MV-4-11 (cell line): ENCODE measurements at places on chromosomes 7 and 10.

DNA sequence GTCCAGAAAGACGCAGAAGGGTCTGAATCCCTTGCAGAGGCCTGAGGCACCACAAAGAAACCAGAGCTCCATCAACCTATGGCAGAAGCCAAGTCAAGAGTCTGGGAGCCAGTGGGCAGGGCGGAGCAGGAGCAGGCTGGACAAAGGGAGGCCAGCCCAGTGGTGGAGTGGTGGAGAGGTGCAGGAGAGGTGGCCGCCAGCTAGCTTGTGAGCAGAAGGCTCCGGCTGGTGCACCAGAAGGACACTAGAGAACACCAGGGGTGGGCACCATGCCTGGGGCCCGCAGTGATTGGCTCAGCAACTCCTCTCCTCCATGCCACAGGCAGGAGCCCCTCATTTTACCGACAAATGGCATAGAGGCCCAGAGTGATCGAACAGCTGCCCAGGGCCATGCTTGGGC, 186.6 kb downstream of the GRID1 start:
- DNase-seq, result no peak

DNA sequence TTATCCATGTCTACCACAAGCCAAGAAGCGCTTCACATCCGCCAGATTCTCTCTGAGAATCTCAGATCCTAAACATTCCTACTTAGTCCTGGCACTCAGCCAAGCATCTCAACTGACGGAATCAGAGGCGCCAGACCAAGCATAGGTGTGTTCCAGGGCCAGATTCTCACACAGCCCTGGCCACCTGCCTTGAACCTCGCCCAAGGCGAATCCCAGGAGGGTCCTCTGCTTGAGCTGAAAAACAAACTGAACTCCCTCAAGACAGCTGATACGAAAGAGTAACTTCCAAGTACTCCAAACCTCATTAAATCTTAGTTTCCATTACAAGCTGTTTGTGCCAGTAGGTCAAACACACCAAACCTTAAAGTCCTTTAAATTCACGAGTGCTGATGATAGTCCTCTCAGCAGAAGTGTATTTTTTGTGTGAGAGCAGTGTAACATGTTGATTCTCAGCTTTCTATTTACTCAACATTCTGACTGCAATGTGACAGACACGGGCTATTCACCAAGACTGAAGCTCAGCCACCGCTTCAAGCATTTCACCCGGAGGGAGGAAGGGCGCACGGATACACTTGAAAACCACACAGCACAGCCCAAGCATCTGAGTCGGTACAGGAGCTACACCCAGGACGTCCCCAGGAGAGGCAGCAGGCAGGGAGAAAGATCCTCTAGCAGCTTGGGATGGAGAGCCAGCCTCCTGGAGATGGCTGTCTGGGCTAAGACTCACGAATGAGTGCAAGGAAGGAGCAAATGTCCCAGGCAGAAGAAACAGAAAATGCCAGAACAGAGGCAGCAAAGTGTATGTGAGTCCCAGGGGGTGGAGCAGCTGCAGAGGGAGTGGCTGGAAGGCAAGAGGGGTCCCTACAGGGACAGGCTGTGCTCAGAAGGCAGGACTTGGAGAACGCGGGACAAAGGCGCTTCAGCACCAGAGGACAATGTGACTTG, 6.0 kb downstream of the PARD3 start:
- no peak for DNase-seq

- no peak for DNase-seq
Measured at GRCh38 chr7:15845461-15845860, 159.0 kb upstream of the MEOX2 start.

GRCh38 chr10:62243647-62243997, 25.0 kb downstream of the RTKN2 start:
- DNase-seq, result no peak

DNA sequence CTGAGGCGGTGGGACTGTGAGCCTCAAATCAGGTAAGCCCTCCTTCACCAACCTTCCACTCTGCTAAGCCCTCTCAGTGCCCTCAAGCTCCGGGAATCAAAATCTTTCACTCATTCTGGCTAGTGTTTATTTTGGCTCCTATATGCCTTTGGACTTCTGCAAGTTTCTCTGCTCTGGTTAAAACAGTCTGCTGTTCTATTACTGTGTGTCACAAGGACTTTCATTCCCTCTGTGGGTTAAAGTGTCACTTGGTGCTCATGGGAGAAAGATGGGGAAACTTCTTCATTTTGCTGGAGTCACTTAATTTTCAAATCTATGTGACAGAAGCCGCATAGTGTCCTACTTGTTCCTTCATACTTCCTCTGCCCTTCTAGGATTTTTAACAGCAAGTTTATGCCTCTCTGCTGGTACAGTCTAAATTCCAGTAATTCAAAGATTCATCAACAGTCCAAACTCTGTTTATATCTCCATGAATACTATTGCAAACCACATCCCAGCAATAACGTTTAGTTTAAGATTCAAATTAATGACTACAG, 61.3 kb downstream of the CD36 start:
- peak; percentile 25 for DNase-seq

GRCh38 chr7:150947241-150947745, 30.8 kb downstream of the KCNH2 start:
- DNase-seq, result no peak

- DNase-seq, result no peak
Measured at GRCh38 chr7:104192434-104192833, 15.4 kb downstream of the ORC5 start.

DNA sequence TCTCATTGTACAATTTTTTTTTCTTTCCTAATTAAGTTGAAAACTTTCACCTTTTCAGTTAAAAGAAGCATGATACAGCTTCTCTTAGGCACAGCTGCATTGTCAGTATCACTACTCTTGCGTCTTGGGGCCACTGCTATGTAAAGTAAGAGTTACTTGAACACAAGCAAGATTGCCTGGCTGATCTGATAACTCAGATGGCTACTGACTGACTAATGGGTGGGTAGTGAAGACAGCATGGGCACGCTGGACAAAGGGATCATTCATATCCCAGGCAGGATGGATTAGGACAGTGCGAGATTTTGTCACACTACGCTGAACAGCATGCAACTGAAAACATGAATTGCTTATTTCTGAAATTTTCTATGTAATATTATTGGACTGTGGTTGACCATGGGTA, 11.6 kb upstream of the ADAMTS14 start:
- DNase-seq, result no peak

GRCh38 chr7:151385626-151386300, 24.1 kb downstream of the WDR86 start:
- DNase-seq, result no peak

- no peak for DNase-seq
Measured at GRCh38 chr10:132537684-132538001, at the start of gene INPP5A. TSS of gene INPP5A (plus strand) at chr10:132537787. CDS start at chr10:132538097, 310 bp downstream.

DNA sequence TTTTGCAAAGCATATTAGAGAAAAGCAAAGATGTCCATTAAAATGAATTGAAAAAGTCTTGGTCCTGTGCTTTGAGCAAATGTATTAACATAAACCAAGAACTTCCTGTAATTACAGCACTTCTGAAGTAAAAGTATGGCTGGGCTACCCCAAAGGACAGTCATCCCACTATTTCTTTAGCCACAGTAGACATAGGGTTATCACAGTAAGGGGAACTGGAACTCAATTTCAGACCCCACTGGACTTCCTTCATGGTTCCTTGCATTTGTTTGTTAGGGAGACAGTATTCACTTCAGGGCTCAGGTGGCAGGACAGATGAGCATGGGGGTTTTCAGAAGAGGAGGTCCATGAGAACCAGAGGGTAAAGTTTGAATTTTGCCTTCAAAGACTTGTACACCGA, 203.1 kb upstream of the PDE1C start:
- peak; percentile 70 for DNase-seq

DNA sequence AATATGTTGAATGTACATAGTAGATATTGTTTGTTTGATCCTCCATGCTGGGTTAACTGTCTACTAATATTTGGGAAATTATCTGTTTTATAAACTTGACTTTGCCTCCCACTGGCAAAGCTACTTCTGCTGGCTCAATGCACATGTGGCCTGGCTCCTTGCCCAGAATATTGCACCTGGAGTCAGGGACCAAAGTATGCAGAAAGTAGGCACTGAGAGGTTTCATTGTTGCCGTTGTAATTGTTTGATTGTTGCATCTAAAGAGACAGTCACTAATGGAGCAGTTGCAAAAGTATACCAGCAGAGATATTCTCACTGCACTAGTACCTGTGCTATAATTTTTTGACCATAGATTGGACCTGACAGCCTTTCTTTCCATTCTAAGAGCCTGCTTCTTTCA, 137.8 kb upstream of the CNTNAP2 start:
- no peak for DNase-seq

- DNase-seq, result peak; percentile 77
Measured at GRCh38 chr10:1824928-1825327, 87.6 kb upstream of the ADARB2 start.

DNA sequence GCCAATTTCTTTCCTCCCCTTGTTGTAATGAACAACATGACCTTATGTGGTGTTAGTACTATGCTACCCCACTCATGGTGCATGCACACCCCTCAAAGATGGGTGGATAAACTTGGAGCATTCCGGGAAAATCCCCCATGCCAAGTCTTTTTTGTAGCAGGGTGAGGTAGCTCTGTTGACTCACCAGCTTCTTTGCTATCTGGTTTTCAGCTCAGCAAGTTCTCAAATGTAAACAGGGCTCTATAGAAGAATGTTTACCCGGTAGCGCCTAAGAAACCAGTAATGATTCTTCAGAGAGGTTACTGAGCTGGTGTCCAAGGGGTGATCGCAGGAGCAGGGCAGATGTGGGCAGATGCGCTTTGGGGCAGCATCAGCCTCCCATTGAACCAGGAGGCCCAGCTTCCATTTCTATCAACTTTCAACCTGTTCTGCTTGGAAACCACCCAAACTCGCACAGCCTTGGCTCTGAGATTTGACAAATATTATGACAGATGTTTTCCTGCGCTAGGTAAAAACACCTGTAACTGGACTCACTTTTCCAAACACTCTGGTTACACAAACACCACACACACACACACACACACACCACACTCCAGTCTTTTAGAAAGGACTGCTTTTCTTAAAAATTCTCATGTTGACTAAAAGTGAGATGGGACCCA, 87.8 kb downstream of the ZRANB1 start:
- DNase-seq, result no peak

- DNase-seq, result no peak
Measured at GRCh38 chr7:51521054-51521453, 204.4 kb upstream of the COBL start.

GRCh38 chr10:128109707-128110106, 16.5 kb downstream of the MKI67 start:
- no peak for DNase-seq

DNA sequence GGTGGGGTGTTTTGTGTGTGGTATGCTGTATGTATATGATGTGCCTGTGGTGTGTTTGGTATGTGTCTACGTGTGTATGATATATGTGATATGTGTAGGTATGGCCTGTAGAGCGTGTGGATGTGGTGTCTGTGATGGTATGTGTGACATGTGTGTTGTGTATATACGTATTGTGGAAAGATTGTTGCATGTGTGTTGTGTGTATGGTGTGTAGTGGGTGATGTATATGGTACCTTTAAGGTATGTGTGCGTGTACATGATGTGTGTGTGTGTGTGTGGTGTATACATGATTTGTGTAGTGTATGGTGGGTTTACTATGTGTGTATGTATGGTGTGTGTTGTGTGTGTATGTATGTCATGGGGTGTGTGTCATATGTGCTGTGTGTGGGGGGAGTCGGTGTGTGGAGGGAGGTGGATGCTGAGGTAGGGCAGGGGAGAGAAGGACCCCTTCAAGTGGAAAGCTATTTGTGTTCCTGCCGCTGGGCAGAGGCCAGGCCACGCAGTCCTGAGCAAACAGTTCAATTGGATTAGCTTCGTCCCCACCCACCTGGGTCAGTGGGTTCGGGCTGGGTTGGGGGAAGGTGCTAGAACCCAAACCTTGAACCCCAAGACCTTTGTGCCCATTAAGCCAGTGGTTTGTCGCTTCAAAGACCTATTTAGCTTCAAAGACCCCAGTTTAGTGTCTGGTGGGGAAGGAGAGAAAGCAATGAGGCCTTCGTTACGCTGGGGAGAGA, 1.9 kb upstream of the TRPV6 start:
- no peak for DNase-seq

DNA sequence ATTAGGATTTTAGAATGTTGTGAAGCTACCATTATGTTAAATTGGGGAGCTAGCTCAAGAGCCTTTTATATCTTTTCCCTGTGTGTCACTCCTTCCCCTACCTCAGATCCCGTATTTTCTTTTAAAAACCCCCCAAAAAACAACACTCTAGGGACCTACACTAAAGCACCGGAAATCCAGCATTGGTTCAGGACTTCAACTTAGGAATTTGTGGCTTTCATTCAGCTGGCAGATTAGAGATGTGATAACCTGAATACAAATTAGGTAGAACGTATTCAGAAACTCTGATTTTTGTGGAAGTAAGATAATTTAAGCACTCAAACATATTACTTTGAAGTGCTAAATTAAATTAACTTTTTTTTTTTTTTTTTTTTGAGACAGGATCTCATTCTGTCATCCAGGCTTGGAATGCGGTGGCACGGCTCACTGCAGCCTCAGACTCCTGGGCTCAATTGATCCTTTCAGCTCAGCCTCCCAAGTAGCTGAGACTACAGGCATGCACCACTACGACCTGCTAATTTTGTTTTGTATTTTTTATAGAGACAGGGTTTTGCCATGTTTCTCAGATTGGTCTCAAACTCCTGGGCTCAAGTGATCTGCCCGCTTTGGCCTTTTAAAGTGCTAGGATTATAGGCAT, 6.8 kb downstream of the TBC1D12 start:
- no peak for DNase-seq

- DNase-seq, result no peak
Measured at GRCh38 chr7:44080118-44080517, 2.2 kb downstream of the POLM start.

- DNase-seq, result no peak
Measured at GRCh38 chr7:143735962-143736361, 21.5 kb downstream of the CTAGE6 start.

DNA sequence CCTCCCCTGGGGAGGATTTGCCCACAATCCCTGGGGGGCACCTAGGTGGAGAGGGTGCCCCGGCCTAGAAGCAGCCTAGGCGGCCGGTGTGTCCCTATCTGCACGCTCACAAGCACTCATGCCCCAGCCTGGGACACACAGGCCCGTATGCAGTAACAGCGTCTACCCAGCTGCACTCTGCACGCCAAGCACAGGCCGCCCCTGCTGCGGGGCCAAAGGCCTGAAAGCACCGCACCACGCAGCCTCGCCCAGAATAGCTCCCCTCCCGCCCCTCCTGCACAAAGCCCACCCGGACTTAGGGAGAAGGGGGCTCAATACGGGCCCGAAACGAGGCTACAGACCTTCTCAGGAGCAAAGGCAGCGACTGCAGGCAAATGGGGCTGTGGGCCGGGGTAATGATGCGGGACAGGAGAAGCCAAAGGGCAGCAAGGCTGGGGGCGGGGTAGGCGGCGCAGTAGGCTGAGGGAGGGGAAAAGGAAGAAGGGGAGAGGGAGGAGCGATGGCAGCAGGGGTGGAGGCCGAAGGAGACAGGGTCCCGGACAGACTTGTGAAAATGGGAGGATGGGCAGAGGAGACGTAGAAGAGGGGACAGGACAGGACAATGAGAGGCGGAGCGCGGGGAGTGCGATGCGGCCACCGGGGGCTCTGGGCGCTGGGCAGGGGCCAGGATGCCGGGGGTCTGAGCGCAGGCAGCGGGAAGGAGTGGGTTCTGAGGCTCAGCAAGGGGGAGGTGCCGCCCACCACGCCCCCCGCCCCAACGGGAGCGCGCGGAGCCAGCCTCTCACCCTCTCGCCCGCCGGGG, 544 bp downstream of the GPRIN2 start:
- no peak for DNase-seq

GRCh38 chr10:11715815-11716494, 26.2 kb upstream of the ECHDC3 start:
- no peak for DNase-seq
